ENCODE measurements at places on chromosomes 13 and 19. TPM values are rescaled to one million over a fixed set of nuclear protein-coding genes. Genes with fewer than 3 reads are reported as not detected.

DNA sequence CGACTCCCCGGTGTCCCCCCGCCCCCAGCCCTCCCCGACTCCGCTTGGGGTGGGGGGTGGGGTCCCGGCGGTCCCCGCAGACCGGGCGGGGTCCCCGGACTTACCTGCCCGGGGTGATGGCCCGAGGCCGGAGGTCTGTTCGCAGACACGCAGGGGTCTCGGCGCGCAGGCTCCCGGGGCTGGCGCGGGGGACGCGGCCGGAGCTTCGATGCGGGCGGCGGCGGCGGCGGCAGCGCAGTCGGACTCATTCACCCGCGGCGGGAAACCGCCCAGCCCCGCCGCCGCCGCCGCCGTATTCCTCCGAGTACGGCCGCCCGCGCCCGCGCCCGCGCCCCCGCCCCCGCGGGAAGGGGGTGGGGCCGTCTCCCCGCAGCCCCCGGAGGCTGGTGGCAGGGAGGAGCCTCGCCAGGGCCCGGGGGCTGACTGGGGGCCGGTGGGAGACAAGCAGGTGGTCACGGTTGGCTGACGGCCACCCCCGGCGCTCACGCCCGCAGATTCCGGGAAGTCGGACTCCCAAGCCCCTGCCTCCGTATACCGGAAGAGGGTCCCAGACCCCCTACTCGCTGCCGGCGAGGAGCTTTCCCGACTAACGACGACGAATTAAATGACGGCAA is at the start of gene C2CD4C:
Gene C2CD4C, minus strand, starts transcription at position 246 of the 614 bp plus-strand sequence. CDS start 786 bp downstream, outside the sequence.
- peak within 1 kb of the TSS; percentile 36 for H3K27ac ChIP-seq
- H3K27me3 ChIP-seq: peaks cover 6% of the 10 kb centered on the region
- no peaks in the 10 kb centered on the region for H3K36me3 ChIP-seq
- peaks cover 5% of the 10 kb centered on the region for H3K4me1 ChIP-seq
- H3K4me3 ChIP-seq: peak within 1 kb of the TSS; percentile 60

ATP1A3 gene
- total RNA-seq: 1.4 TPM

KCNJ14 gene
- total RNA-seq: 2.2 TPM

PNMA8A gene
- total RNA-seq: not detected

- H3K4me3 ChIP-seq: no peak overlapping the region
- H3K27me3 ChIP-seq: no peaks in the 10 kb centered on the region
- no peak for DNase-seq
- H3K27ac ChIP-seq: no peak overlapping the region
- H3K4me1 ChIP-seq: no peaks in the 10 kb centered on the region
- no peaks in the 10 kb centered on the region for H3K36me3 ChIP-seq
These were observed 1025.3 kb downstream of the EFNB2 start for GRCh38 chr13:105509981-105510762.

SLC5A5 gene
- 1.1 TPM for total RNA-seq

DNA sequence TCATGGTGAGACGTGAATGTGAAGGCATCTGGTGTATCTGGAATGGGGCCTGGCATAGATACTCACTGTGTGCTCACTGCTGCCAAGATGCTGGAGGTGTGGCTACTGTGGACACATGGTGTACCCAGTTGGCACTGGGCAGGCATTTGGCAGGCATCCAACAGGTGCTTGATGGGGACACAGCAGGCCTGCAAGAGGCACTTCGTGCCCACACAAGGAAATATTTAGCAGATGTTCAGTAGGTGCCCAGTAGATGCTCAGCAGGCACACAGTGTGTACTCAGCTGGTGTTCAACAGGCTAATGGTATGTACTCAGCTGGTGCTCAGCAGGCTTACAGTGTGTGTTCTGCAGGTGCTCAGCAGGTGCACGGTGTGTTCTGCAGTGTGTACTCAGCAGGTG is 14.2 kb downstream of the CRTC1 start:
- DNase-seq: no peak
- no peak overlapping the region for H3K27ac ChIP-seq
- no peaks in the 10 kb centered on the region for H3K27me3 ChIP-seq
- no peaks in the 10 kb centered on the region for H3K36me3 ChIP-seq
- no peak overlapping the region for H3K4me3 ChIP-seq
- H3K4me1 ChIP-seq: peaks cover 20% of the 10 kb centered on the region
